ENCODE measurements at places on chromosomes 6 and 20.

DNA sequence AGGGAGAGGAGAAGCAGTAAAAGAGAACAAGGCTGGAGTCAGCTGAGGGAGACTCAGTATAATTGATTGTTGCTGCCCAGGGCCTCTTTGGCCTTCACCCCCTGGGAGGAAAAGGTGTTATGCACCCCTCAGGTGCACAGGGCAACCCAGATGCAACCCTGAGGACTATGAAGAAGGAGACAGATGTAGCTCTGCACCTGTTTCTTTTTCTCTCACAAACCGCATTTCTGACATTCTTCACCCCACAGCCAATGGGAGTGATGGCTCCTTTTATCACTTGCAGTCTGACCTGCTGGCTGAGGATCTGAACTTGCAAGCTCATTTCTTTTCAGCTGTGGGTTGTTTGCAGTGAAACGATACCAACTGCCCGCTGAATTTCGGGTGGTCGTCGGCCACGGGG, 64.1 kb upstream of the F13A1 start:
- no peak for DNase-seq

DNA sequence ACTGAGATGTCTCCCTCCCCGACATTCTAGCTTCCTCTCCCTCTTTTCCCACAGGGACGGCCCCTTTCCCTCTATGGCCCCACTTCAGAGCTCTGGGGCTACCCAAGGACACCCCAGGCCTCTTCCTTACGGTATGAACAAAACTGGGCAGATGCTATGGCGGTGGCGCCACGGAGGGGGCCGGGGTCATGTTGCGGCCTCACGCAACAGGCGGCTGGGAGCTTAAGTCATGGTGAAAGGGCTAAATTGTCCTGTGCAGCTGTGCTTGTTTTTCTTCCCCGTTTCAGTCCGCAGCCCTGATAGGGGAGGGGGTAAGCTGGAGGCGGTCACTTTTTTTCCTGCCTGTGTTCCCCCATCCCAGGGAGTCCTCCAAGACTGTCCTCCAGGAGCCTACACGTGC, 17.6 kb upstream of the KIAA1755 start:
- DNase-seq, result no peak

GRCh38 chr20:15653396-15654207, 919.6 kb downstream of the KIF16B start:
- no peak for DNase-seq

DNA sequence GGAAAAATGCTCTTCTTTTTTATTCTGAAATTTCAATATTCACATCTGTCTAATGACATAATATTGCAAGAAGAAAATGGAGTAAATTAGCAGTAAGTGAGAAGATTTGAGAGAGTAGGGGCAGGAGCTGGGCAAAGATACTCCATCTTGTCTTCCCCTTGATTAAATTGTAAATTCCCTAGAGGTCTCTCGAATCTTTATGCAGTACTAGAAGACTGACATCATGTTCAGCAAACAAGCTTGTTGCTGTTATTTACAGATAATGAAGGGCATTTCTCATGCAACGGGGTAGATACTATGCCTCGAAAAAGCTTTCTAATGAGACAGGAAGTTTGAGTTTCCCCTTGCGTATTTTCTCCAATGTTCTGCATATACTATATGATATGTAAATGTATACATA, 306.9 kb upstream of the PTCHD4 start:
- no peak for DNase-seq

DNA sequence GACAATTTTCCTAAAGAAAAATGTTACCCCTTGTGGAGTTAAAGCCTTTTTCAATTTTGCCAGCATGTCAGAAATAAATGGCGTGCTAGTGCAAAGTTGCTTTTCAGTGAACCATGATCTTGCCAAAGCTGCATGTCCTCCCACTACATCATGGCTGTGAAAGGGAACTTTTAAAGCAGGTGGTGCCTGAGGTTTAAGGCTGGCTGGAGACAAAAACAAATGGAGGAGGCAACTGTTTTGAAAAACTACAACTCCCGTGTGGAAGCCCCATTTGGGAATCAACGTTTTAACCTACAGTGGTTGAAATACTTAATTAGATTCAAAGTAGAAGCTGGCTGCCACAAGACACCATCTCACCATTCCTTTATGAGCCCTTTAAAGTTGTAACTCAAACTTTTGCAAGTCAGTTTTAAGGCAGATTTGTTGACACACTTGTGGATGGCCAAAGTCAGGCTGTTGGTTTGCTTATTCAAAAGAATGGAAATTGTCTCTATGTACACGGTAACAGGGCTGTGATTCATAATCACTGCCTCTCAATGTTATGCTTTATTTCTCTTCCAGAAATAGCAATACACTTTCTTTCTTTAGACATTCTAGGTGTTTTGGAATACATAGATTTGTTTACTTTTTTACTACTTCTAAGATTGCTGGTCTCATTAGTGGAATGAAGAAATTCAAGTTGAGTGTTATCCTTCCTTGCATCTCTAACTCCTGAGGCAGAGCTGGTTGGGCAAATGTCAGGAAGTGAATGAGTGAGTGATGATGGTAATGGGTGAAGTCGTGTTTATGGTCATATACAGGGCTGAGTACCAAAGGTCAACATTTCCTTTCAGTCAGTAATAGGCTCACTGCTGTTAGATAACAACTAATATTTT, 196.4 kb upstream of the GMDS start:
- no peak for DNase-seq

DNA sequence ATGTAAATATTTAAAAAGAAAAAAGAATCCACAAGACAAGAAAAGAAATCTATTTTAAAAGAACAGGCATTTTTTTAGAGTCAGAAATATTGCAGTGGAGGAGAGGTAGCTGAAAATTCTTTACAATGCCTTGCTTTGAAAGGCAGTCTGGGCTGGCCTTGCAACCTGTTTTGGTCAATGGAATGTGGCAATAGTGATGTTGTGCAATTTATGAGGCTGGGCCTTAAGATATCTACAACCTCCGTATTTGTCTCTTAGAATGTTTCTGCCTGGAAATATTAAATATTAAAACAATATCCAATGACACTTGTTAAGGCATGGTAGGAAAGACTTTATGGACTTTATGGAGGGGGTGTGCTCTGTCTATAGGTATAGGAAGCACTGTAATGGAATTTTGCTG, 14.8 kb upstream of the SCGN start:
- no peak for DNase-seq

GRCh38 chr20:34916774-34917354, 38.7 kb downstream of the GSS start:
- DNase-seq, result no peak

GRCh38 chr6:138493413-138493812, 5.9 kb downstream of the NHSL1 start:
- DNase-seq, result no peak
